ENCODE measurements at places on chromosomes 12 and 14.

GRCh38 chr14:61609884-61610283 lies 85.4 kb upstream of the HIF1A start:
- no peak for DNase-seq

- no peak for DNase-seq
Observed at GRCh38 chr14:56490379-56490778, 89.2 kb upstream of the TMEM260 start.

- DNase-seq = no peak
Observed at GRCh38 chr14:73146111-73146510, 9.8 kb downstream of the PSEN1 start.

DNA sequence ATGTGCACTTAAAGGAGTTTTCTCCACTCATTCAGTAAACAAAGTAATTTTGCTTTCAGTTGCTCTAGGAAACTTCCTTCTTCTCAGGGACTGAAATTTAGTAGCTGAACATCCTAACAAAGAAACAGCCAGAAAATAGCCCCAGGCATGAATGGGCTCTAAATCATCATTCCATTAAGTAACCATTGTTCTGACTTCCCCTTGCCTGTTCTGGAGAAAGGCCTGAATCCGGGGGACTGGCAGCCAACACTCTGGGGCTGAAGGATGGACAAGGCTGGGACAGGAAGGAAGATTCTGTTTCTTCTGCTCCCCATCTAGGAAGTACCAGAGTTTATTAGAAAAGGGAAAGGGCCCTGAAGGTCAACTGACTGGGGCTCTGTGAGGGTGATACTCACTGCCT lies 104.5 kb downstream of the ESRRB start:
- DNase-seq = no peak

DNA sequence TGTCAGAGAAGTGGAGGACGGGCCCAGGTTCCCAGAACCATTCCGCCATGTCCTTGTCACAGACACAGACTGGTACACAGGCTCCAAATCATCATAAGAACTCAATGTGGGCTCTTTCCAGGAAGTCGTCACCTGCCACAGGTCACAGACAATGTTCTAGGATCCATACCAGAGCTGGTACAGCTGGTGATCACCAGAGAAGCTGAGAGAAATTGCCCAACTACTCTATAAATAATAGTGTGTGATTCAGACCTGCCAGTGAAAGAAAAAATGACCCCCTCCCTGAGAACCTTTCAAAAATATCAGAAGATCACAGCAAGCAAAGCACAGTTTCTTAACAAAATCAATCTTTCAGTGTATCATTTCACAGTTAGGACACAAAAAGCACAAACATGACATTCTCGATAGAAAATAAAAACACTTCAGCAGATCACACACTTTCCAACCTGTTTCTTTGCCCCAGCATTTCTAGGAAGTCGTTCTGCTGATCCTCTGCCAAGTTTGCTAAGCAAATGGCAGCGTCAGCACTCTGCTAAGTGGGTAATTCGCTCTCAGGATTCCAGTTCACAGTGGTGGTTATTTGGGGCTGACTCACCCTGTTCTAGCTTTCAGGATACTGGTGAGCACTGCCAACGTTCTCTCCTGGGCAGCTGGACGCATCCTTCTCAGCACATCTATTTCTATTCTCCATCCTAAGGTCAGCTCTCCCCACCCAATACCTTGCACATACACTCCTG lies 223.3 kb upstream of the SFSWAP start:
- no peak for DNase-seq

Data from activated CD8-positive, alpha-beta memory T cell treated with anti-CD3 and anti-CD28 coated beads, Interleukin-2, amount 10 ng/mL, durations not matched to agents 7 days and 5 days (primary cell).